ENCODE measurements at places on chromosomes 6 and 20.

DNA sequence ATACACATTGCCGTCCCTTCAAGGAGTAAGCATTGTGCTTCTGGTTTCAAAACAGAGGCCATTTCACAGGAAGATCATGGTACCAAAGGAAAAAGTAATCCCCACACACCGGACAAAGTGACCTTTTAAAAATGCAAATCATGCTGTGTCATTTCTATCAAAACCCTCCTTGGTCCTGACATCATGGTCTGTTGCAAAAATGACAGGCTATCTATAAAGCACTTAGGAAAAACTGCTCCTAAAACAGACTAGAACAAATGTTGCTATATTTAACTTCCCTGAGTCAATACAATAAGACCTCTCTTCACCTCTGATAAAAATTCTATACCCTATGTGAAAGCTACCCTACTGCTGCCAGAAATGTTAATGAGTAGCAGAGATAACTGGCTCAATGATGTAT is 353.6 kb upstream of the RUNX2 start:
- no peak for DNase-seq

- no peak for DNase-seq
Measured at GRCh38 chr6:127497410-127497809, 21.7 kb downstream of the MTCL3 start.

GRCh38 chr6:36666826-36667591 is 11.5 kb upstream of the CDKN1A start:
- no peak for DNase-seq

- DNase-seq, result peak; percentile 18
Measured at GRCh38 chr20:40339661-40340449, 349.2 kb downstream of the MAFB start.

- DNase-seq, result peak; percentile 52
Measured at GRCh38 chr6:156776470-156776839, 723 bp upstream of the ARID1B start.

Data from CD4-positive, alpha-beta T cell treated with Interleukin-4 for 4 hours (primary cell).